ENCODE measurements at places on chromosomes 12 and 14.

GRCh38 chr14:84575681-84576080 is 954.3 kb upstream of the FLRT2 start:
- DNase-seq = no peak

GRCh38 chr12:120159509-120160237 is 34.8 kb downstream of the GCN1 start:
- no peak for DNase-seq

GRCh38 chr12:121219353-121219986 is 9.5 kb downstream of the P2RX4 start:
- DNase-seq = no peak

GRCh38 chr14:99524091-99524661 is 43.0 kb downstream of the CCNK start:
- no peak for DNase-seq

DNA sequence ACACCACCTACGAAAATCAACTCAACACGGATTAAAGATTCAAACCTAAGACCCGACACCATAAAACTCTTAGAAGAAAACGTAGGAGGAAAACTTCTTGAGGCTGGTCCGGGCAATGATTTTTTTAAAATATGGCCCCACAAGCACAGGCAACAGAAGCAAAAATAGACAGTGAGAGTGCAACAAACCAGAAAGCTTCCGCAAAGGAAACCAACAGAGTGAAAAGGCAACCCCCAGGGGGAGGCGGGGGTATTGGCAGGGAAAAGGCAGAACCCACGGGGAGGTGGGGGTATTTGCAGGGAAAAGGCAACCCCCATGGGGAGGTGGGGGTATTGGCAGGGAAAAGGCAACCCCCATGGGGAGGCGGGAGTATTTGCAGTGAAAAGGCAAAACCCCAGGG is 20.5 kb upstream of the FBRSL1 start:
- DNase-seq = no peak

GRCh38 chr12:8996682-8997405 is 7.5 kb downstream of the KLRG1 start:
- no peak for DNase-seq

- DNase-seq = no peak
These were observed 20.4 kb upstream of the AMN start for GRCh38 chr14:102902086-102902485.

GRCh38 chr12:59895166-59895775 is 299.4 kb downstream of the SLC16A7 start:
- DNase-seq = no peak

GRCh38 chr12:6635375-6635855 is 344 bp downstream of the LPAR5 start:
- no peak for DNase-seq

DNA sequence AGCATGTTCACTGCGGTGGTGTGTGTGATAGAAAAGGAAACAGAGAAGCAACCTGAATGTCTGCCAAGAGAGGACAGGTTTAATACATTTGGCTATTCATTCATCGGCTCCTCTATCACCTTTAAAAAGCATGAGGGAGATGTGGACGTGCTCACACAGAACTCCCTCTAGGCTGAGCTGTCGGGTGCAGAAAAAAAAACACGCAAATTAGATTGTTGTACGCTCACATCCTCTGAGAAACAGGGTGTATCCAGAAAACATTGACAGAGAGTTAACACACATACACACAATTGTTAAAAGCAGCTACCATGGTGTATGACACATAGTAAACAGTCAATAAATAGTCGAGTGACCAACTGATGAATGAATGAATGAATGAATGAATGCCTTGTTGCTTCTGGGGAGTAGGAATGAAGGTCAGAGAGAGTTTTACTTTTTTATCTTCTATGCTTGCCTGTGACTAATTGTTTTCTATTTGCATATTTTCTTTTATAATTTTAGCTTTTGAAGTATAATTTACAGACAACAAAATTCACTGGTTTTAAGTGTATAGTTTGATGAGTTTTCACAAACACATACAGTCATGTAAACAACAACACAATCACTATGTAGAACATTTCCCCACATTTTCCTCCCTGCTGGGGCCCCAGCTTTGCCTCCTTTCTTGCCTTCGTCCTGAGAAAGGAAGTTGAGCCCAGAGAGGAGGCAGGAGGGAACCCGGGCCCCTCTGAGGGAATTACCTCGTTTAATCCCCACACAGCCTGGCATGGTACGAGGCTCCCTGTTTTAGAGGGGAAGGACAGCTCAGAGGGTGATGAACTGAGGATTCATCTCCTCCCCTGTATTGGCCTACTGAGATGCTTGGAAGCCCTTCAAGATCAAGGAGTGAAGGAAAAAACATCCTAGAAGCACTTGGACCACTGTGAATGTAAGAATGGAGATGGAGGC is 19.7 kb upstream of the FAM222A start:
- DNase-seq = no peak

GRCh38 chr12:128450810-128451209 is 183.8 kb downstream of the TMEM132C start:
- DNase-seq = no peak

DNA sequence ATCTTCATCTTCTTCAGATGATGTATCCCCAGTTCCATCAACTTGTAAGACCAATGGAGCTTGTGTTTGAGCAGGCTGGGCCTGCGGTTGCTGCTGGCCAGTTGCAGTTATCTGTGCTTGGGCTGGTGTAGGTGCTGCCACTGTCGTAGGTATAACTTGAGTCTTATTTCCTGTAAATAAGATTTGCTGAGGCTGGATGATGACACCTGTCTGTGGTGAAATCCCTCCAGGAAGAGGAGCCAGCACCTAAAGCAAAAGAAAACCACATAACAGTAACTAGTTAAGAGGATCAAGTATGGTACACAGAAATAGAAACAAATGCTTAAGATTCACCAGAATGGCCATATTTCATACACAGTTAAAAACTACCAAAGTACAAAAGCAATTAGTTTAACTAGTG is 28.2 kb downstream of the GTF2A1 start:
- DNase-seq = no peak

- DNase-seq = no peak
These were observed 17.0 kb downstream of the RIC8B start for GRCh38 chr12:106791531-106791930.

GRCh38 chr14:100317912-100318808 is 5.0 kb upstream of the SLC25A47 start:
- DNase-seq = no peak

- no peak for DNase-seq
These were observed 288.4 kb upstream of the NOS1 start for GRCh38 chr12:117649796-117650195.

DNA sequence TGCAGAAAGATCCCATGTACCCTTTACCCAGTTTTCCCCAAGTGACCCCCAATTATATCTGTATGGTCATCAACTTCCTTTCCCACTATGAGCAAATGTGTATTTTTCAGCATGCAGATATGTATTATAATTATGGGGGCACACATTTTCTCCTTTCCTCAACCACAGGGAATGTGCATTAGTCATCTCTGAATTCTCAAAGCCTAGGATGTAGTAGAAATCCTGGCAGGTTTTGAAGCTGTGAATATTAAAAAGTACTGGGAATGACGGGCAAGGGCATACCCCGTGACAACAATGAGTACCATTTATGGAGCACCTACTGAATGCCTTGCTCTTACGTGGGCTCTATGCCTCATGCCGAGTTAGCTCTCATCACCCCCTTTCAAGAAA is 71.5 kb downstream of the VWF start:
- no peak for DNase-seq

DNA sequence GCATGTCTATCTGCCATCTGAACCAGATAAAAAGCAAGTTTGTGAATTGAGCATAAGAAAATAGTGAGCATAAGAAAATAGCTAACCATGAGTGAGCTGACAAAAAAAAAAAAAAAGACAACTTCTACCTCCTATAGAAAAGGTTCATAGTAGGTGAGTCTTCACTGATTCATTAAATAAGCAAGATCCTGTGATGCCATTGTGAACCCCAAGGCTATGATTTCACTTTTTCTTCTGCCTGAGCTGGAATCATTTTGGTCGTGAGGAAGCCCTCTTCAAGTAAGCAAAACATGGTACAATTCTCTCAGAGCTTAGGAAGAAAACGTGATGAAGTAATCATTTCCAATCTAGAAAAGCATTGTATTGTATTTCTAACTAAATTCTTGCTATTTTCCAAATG is 1.2 kb downstream of the PIK3C2G start:
- DNase-seq = no peak

GRCh38 chr12:16520328-16520727 is 85.6 kb downstream of the LMO3 start:
- DNase-seq = no peak

DNA sequence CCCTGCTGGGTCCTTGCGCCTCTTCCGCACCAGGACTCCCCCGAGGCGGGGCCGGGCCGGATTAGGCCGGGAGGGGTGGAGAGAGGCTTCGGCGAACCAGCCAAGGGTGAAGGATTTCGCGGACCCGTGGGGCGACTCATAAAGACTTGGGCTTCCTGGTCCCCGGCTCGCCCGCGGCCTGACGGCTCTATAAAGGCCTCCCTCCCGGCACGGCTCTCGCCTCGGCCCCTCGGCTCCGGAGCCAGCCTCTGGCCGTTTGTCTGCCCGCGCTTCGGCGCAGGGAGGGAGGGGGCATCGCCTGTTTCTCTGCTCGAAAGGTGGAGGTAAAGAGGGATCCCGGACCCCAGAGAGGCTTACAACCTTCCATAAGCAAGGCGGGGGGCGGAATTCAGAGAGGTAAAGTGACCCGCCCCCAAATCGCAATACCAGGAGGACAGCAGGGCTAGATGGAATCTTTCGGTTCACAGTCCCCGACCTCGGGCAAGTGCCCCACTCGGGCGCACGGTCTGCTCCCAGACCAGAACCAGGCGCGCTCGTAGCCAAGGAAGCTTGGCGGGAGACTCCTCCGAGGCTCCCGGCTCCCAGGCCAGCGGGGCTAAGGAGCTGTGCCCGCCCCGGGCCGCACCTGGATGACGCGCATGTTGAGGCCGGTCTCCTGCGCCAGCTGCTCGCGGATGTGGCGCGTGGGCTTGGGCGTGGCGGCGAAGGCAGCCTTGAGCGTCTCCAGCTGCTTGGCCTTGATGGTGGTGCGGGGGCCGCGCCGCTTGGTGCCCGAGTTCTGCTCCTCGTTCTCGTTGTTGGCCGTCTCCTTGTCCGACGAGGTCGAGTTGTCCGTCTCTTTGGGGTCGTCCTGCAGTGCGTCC is 3.9 kb downstream of the LHX5 start:
- DNase-seq = no peak

DNA sequence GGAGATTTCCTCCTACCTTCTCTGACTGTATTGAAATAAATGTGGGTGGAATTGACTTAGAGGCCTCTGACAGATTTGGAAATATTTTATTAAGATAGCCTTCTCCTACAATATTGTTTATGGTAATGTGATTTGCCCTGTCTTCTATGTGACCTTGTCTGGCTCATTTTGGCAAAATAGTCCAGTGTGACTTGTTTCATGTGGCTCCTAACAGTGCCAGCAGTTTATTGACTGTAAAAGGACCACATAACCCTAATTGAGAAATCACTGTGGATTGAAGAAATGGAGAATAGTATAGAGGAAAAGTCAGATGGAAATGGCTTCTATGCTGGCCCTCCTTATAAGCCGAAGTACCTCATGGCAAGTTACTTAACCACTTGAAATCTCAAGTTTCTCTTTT is 170.9 kb upstream of the PTPRQ start:
- no peak for DNase-seq

- DNase-seq = no peak
These were observed 90.0 kb downstream of the C12orf50 start for GRCh38 chr12:87939182-87939581.

- no peak for DNase-seq
These were observed 13.7 kb upstream of the LHX5 start for GRCh38 chr12:113485330-113485729.

DNA sequence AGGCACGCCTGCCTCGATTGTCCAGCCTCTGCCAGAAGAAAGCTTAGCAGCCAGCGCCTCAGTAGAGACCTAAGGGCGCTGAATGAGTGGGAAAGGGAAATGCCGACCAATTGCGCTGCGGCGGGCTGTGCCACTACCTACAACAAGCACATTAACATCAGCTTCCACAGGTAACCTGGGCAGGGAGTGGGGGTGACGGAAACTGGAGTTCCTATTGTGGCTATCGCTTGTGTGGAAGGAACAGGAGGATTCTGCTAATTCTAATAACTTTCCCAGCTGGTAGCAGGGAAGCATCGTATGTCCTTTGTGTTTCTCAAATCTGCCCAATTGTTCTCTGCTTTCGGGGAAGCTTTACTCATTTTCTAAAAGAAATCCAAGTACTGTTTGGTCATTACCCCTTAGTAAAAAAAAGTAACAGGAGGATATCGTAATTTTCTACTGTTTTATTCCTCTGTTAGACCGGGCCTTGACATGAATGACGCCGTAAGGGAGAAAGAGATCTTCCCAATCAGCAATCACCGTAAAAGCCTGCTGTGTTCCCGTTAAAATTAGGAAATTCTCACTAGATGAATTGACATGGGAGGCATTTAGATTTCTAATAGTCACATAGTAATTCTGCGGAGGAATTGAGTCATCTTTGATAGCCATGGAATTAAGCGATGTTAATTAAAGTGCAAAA is 449 bp downstream of the THAP2 start:
- DNase-seq = no peak

GRCh38 chr12:50132505-50133135 is 20.6 kb downstream of the COX14 start:
- DNase-seq = no peak

- DNase-seq = peak; percentile 63
These were observed 128.0 kb downstream of the RFLNA start for GRCh38 chr12:124422570-124423523.

DNA sequence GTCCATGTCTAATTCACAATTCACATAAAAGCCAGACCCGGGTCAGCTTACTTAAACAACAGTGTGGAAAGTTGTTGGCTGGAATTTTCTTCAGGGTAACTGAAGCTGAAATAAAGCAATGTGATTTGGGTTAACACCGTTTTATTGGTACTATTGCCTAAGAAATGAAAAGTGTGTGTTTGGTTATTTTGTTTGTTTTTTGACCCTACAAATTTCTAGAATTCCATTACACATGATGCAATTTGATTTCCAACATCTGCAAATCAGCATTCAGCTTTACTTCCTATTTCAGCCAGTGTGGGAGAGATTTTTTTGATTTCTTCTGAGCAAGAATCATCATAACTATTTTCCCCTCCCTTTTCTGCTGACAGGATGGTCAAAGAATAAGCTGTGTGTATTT is 45.7 kb upstream of the CLMN start:
- DNase-seq = no peak

GRCh38 chr12:46921764-46922133 is 96.0 kb upstream of the SLC38A4 start:
- no peak for DNase-seq

- DNase-seq = no peak
These were observed 117.6 kb downstream of the PTPN11 start for GRCh38 chr12:112536367-112536730.

- DNase-seq = no peak
These were observed 18.5 kb downstream of the MAP3K12 start for GRCh38 chr12:53480491-53481442.

GRCh38 chr12:90038289-90038688 is 329.7 kb upstream of the ATP2B1 start:
- no peak for DNase-seq

DNA sequence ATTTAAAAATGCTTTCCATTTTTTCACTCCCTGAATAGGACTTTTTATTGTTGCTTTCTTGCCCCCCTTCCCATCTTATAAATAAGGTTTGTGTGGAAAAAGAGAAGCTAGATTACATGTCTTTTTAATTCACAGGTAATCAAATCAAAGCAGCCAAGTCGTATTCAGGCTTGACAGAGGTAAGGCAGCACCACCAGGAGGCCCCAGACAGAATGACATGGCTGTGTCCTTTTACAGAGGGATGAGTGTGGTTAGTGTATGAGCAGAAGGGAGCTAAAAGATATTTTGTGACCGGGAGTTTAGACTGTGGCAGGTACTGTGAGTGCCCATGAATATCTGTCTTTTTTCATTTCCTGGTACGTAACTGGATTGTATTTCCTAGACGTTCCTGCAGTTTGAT is 596.1 kb downstream of the ETNK1 start:
- DNase-seq = no peak
